Jurkat, Clone E6-1 (cell line): ENCODE measurements at places on chromosomes 16 and 17.

GRCh38 chr16:29650771-29651170, 12.3 kb upstream of the SPN start:
- DNase-seq = no peak

DNA sequence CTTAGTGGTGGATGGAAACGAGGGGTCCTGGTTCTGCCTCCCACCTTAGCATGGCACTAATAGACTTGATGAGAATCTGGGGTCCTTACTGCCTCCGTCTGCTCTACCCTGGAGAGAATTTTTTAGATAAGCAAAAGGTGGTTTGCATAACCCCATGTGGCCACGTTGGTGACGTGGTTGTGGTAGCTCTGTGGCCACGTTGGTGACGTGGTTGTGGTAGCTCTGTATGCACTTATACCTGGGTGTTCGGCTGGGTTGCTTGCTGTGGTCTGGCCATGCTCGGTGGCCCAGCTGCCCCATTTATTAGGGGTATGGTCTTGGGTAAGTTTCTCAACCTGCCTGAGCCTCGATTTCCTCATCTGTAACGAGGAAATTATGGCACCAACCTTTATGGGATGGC, 13.0 kb downstream of the SPIRE2 start:
- peak; percentile 55 for DNase-seq

DNA sequence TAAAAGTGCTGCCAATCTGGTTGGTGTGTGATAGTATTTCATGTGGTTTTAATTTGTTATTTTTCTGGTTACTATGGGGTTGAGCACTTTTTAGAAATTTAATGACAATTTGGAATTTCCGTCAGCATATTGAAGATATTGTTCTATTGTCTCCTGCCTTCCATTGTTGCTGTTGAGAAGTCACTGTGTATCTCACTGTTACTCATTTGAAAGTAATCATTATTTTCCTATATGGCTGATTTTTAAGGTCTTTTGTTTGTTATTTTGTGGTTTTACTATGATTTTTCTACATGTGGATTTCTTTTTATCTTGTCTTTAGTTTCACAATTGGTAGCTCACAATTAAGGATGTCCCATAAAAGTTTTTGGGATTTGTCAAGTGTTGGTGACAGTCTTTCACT, 8.2 kb downstream of the KRT26 start:
- DNase-seq = no peak

DNA sequence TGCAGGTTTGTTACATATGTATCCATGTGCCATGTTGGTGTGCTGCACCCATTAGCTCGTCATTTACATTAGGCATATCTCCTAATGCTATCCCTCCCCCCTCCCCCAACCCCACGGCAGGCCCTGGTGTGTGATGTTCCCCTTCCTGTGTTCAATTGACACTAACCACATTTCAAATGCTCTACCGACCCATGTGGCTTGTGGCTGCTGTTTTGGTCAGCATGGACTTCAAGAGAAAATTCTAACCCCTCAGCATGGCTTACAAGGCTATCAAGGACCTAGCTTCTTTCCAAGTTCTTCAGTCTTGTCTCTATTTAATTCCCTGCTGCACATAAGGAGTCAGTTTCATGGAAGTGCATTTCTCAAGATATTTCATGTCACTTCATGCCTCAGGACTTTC, 52.9 kb downstream of the MMD start:
- no peak for DNase-seq

GRCh38 chr17:75267153-75267410, 3.9 kb downstream of the MIF4GD start:
- DNase-seq = no peak

DNA sequence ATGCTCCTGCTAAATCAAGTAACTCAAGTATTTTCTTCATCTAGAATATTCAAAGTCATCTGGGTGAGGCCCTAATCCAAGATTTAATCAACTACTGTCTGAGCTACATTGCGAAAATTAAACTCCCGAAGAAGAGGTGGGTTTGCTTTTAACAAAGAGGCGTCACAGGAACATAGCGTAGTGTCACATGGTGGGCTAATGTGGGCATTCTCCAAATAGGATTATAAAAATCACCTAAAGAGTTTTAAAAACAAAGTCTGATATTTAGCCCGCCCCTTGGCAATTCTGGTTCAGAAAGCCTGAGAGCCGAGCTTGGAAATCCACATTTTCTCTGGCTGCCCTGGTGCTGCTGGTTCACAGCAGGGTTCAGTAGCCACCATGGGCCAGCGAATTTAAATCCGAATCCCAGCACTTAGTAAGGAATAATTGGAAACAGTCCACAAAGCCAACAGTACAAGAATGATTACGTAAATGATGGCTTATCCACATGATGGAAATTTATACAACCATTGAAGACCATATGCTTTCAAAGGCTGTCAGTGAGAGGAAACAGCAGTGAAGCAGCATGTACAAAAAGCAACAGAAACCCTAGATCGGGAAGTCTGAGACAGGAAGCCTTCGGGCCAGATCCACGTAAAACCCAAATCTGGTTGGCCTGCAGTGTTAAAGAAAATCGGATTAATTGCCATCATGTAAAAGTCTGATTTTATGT, 8.8 kb downstream of the PMM2 start:
- no peak for DNase-seq

DNA sequence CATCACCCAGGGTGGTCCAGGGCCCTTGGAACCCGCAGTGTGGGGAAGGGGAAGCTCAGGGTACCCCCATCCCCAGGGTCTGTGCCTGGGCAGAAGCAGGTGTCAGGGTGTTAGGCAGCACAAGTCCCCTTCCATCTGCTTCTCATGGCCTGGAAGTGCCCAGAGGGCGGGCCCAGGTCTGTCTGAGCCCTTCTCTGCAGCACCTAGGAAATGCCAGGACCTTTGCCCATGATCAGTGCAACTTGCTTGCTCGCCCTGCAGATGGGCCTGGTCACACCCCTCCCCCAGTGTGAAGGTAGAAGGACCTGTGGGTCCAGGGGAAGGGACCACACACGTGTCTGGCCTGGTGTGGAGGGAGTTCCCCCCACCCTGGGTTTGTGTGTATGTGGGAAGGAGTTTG, 157.5 kb upstream of the CDC42EP4 start:
- DNase-seq = no peak

GRCh38 chr17:39118674-39119419, 32.6 kb downstream of the PLXDC1 start:
- DNase-seq = no peak

GRCh38 chr17:60445144-60445543, 22.9 kb downstream of the CHCT1 start:
- no peak for DNase-seq

DNA sequence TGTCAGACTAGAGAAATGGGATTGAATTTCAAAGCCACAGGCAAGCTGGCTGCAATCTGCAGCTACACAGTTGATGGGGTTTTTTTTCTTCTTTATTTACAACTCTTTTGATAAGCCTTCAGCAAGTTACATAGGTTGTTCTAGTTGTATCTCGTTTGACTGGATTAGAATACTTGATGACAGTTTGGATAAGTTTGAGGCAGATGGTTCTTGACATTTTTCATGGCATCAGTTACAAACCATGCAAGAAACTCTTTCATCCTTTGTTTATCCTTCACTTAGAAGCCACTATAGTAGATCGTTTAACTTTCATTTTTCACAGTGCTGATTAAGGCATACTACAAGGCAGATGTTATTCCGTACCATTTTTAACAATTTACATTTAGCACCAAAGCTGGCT, 238.9 kb downstream of the TOX3 start:
- no peak for DNase-seq

DNA sequence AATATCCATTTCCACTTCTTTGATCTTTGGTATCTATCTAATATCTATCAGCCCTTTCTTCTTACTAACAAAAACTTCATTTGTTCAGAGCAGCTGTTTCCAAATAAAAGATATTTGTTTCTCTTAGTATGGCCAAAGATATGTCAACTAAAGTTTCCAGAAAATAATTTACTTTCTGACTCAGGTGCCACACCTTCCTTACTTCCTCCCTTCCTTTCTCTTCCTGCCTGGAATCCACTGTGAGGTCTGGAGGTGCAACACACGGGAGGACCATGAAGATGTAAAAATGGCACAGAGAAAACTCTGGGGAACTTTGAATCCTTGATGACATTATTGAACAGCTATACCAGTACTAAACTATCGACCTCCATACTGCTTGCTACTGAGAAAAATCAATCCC, 14.0 kb downstream of the MED13 start:
- DNase-seq = no peak

- DNase-seq = no peak
These were observed 19.8 kb upstream of the MPRIP start for GRCh38 chr17:17022456-17022855.

GRCh38 chr16:29844575-29845331, 18.3 kb downstream of the CDIPT start:
- DNase-seq = no peak
